Urothelium cell line (cell line): ENCODE measurements at places on chromosomes 6 and 20.
A peak's percentile ranks its signal among the peaks of the same experiment; 100 is the strongest.

DNA sequence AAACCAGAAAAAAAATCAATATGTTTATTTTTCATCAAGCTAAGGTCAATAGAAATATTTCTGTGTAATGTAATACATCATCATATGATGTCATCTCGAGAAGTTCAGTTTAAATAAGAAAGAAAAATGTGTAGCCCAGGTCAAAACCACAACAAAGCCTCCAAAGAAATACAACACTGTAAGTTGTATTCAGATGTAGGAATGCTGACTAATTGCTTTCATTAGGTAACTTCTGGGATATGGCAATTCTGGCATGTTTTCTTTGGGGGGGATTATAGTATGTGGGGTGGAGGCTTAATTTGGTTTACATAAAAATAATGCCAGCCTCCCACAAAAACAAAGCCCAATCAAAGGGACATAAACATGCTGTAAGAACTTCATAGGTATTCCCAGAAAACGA, 881.8 kb upstream of the CITED2 start:
- peak; percentile 17 for DNase-seq

- DNase-seq, result no peak
Measured at GRCh38 chr6:119934816-119935215, 585.3 kb upstream of the MAN1A1 start.

DNA sequence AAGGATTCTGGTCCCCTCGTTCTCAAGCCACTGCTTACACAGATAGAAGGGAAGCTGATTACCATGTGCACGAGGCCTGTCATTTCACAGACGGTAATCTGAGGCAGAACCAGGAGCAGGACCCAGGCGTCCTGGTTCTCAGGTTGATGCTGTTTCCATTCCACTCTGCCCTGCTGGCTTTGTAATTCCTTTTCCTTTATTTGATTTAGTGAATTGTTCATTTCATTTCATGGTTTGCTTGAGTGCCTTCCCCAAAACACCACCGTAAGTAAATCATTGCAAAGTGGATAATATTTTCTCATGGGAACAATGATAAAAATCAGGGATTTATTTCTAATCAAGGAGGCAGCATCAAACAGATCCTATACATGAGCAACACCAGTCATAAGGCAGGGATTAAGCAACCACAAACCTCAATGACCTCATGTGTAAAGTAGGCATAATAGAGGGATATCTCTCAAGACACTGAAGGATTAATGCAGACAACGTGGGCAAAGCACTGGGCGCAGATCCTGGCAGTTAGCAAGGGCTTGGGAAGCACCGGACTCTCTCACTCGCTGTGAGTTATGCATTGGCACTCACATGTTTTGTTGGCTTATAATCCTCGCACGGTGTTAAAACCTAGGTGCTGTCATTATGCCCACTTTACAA, 229.5 kb upstream of the FOXQ1 start:
- peak; percentile 57 for DNase-seq

DNA sequence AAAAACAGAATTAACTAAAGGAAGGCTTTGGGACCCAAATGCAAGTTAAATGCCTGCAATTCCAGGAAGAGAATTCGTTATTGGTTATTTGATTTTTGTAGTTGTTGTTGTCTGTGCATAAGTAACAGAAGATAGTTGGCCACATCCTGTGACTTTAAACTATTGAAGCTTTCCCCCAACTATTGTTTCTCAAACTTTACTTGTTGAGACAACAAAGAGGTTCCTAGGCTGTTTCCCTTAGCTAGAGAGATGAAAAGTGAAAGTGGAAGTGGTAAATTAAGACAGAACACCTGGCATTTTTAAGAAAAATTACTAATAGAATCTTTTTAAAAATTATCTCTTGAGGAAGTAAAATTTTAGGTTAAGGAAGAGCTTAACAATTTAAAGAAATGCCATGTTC, 525.2 kb downstream of the PKHD1 start:
- DNase-seq, result no peak

GRCh38 chr6:1840491-1841121, 230.9 kb downstream of the FOXC1 start:
- DNase-seq, result no peak

DNA sequence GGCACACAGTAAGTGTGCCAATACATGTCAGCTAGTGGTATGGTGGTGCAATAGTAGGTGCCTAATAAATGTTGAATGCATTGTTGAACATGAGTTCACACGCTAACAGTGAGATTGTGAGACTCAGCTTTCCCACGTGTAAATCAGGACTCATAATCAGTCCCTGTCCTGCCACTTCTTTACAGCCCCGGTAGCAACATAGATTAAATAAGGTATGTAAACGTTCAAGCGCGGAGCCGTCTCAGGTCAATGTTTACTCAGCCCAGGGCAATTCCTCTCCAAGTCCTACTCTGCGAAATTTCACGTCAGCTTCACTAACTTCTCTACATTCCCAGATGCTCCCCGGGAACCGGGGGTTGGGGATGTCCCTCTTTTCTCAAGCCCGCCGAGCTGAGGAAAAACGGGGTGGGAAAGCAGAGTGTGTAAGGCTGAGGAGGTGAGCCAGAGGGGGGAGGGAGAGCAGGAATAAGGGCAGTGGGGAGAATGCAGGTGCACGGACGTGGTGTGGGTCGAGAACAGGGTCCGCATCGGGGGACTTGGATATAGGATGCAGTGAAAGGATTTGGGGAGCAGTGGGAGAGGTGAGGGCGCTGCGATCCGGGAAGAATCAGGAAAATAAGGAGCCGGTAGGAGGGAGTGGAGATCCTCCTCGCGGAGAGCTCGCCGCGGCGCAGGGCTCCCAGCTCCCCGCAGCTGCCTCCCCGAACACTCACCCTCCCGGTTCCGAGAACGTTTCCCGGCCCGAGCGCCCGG, 544 bp upstream of the TP53INP2 start:
- peak; percentile 30 for DNase-seq

DNA sequence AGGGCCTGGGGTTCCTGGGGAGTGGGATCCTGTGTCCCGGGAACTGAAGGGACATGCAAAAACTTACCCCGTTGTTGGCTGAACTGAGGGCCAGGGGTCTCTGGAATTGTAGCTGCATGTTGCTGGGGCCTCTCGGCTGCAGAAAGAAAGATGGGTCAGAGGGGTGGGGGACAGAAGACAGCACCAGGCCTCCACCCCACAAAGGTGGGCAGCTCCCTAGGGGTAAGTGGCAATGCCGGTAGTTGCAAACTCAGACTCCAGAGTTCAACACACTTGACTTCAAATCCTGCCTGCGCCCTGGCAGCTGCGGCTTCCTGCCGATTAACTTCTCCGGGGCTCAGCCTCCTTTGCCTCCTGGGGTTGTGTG, 4.8 kb downstream of the ZBP1 start:
- DNase-seq, result no peak

- no peak for DNase-seq
Measured at GRCh38 chr6:166903500-166903899, 52.9 kb downstream of the RNASET2 start.

DNA sequence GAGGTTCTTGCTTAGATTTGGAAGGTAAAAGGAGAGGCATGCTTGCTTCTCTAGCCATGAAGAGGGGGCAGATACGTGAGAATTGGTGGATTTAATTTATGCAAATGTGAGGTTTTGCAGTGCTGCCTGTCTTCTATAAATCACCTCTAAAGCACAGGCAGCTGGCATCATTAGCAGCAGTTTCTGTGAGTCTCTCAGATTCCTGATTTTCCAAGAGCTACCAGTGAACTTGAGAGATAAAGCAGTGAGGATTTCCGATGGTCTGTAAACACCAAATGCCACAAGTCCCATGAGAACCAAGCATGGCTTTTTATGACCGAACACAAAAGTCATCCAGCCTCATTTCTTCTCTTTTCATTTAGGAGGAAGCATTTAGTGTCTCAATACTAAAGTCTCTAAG, 3.2 kb upstream of the SIRPB2 start:
- no peak for DNase-seq

DNA sequence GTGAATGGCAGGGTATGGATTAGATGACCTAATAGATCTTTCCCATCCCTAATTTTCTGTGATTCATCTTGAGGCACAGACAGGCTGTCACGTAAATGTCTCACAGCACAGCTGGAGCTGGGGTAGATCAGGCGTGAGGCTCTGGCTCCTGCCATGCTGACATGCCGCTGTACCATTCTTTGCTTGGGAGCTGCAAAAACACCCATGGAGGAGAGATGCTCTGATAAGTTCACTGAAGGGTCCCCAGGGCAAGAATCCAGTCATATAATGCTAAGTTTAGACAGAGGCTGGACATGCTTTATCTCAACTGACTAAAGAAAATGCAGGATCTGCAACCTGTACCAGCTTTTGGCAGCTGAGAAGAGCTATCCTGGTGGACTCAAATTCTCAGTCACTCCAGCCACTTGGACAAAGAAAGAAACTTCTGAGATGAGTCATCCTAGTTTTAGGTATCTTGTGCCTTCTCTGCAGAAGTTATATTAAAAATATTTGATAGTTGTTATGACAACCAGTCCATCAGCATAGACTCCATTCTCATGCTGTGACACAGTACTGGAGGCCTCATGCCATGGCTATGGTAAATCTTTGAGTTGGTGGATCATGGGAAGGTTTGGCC, 185.1 kb upstream of the RAB32 start:
- DNase-seq, result peak; percentile 30

GRCh38 chr6:109393157-109393885, 11.1 kb upstream of the CD164 start:
- DNase-seq, result no peak

DNA sequence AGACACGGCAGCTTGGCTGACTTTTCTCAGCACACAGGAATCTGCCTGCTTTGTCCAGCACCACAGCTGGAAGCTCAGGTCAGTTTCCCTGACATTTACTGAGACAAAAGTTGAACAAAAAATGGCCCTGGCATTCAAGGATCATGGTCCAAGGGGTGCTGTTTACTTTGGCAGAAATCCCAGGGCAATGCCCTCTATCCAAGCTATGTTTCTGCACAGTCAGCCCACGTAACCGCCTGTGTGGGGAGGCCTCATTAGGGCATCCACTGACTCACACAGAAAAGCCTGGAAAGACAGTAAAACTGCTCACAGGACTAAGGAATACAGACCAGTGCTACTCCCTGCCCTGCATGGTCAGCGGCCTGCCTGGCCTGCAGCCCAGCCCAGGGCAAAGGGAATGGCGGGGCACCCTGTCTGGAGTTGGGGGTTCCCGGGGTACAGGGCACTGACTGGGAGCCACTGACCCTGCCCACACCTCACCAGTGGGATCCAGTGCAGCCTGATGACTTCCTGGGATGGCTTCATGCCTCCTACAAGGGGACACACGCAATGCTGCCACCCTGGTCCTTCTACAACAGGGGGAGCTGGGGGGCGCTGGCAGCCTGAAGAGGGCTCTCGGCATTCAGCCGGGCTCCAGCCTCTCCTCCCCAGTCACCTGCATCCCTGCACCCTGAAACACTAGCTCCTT, 77.1 kb downstream of the NINL start:
- peak; percentile 25 for DNase-seq

GRCh38 chr6:135576055-135576454, 78.5 kb upstream of the AHI1 start:
- no peak for DNase-seq

- DNase-seq, result no peak
Measured at GRCh38 chr20:36467076-36467999, 74.0 kb upstream of the MYL9 start.

GRCh38 chr20:9966966-9967365, 67.8 kb upstream of the ANKEF1 start:
- DNase-seq, result peak; percentile 26

GRCh38 chr6:51019806-51020205, 201.1 kb downstream of the TFAP2B start:
- DNase-seq, result no peak

DNA sequence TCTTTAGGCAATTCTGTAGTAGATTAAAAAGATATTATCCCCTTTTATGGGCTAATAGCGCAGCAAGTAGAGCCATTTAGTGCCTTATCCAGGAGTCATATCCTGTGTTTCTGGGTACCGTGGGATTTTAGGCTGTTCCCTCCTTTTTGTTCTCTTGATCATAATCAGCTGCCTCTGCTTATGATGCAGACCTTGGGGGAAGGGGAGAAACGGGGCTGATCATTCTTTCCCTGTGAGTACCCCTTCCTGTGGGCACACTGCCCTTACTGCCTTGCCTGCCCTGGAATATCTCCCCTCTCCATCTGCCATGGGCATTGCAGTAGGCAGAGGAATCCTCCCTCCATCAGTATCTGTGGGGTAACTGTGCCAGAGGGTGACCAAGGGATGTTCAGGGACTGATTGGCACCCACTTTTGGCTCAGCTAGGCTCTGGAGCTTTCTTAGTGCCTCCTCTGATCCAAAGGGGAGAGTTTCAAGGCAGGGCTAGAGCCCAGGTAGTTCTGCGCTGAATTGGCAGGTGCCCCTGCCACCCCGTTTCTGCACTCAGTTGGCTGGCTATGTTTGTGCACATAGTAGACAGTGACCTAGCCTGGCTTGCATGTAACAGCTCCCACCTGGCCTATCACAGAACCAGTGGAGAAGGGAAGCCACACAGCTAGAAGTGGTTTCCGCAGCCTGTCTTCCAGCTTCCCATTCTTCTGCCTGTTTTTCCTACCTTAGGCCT, 103.3 kb downstream of the FIG4 start:
- no peak for DNase-seq

GRCh38 chr20:52888096-52888495, 84.1 kb upstream of the TSHZ2 start:
- no peak for DNase-seq

DNA sequence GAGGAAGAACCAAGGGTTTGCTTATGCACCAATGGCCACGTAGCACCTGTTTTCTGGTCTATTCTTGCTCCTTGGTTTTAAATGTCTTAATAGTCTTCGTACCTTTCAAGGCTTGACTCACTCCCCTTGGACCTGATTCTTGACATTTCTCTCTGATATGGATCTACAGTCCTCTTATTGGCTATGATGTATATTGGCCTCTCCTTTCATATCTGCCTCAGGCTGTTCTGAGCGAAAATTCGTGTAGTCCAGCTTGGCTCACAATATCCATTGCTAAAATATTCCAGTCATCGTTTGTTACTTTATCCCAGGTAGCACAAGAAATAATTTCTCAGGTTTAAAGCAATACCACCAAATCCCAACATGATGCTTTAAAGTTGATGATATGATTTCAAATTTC, 59.6 kb downstream of the MYB start:
- DNase-seq, result no peak

GRCh38 chr6:69732640-69733039, 64.2 kb downstream of the LMBRD1 start:
- no peak for DNase-seq

DNA sequence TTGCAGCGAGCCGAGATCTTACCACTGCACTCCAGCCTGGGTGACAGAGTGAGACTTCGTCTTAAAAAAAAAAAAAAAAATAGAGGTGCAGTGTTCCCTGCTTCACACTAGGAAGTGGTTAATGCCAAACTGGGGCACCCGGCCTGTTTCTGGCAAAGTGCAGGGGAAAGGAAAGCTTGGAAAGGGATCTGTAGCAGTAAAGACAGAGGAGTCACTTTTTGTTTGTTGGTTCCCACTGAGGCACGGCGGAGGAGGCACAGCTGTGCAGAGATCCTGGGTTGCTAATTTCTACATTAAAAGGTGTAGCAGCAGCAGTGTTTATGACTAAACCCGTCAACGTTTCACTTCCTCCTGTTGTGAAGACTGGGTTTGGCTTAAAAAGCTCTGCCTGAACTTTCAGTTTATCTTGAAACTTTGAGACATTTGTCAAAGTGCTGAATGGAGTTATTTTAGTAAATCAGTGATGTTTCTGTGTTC, 125.6 kb downstream of the CARMIL1 start:
- no peak for DNase-seq
